Kidney epithelial cell (primary cell): ENCODE measurements at places on chromosomes 12 and 14. TPM values are rescaled to one million over a fixed set of nuclear protein-coding genes. Genes with fewer than 3 reads are reported as not detected.
A peak's percentile ranks its signal among the peaks of the same experiment; 100 is the strongest.

- no peak for DNase-seq
Observed at GRCh38 chr14:37620856-37621255, 25.4 kb downstream of the TTC6 start.

- DNase-seq = peak; percentile 80
Observed at GRCh38 chr12:108722992-108723766, 8.1 kb downstream of the CORO1C start.

Gene NAB2
- 28.6 and 32.0 TPM in 2 replicates for total RNA-seq

- no peak for DNase-seq
Observed at GRCh38 chr14:68106456-68106855, 286.9 kb downstream of the RAD51B start.

Gene CCDC177
- total RNA-seq = under 0.01 and 0.13 TPM in 2 replicates

DNA sequence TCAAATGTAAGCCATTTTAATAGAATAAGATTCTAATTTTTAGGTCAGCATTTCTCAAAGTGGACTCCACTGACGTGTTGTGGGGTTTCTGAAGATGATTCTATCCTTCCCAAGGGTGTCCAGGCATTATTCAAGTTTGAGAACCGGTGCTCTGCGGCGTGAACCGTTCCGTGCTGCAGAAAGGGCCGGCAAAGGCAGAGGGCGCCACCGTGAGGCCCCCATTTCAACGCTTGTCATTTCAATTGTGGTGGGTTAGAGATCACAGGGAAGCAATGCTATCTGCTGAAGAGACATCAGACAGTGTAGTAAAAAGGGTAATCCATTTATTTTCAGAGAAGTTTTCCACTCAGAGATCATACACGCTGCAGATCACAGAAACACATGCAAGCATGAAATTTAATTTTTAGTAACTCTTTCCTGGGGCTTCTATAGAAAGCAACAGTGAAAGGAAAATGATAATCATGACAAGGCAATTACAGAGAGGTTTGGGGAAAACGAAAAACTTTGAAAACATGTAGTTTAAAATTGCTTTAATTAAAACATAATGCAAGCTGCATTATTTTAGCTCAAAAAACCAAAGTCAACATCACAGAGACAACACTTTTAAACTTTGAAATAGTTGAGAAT is 201.7 kb downstream of the EXOC5 start:
- DNase-seq = no peak

Gene BMP4
- 2.7 and 3.1 TPM in 2 replicates for total RNA-seq

DNA sequence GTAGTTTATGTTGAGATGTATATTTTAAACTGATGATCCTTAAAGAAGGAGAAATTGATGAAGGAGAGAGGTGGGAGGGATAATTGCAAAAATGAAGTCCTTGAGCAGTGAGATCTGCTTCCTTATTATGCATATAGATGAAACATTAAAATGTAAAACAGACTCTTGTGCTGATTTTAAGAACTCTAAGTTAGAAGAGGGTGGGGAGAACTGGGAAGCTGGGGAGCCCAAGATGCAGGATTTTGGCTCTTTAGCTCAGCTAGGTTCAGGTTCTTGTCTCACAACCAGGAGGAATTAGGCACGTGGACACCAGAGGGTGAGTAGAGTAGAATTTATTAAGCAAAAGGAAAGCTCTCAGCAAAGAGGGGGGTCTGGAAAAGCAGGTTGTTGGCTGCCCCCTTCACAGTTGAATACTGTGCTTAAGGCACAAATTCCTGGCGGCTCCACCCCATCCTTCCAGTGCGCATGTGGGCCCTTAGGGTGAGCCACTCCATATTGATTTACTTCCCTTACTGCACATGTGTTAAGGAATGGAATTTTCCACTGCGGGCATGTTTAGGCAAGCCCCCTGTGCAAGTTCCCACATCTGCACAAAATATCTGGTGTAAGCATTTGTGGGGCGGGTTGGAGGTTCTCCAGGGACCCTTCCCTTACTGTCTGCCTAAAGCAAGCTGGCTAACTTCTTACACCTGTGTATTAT is 141.9 kb downstream of the BICD1 start:
- no peak for DNase-seq

Gene PZP
- not detected in 2 replicates for total RNA-seq

Gene LPAR5
- 3.8 and 5.2 TPM in 2 replicates for total RNA-seq

DNA sequence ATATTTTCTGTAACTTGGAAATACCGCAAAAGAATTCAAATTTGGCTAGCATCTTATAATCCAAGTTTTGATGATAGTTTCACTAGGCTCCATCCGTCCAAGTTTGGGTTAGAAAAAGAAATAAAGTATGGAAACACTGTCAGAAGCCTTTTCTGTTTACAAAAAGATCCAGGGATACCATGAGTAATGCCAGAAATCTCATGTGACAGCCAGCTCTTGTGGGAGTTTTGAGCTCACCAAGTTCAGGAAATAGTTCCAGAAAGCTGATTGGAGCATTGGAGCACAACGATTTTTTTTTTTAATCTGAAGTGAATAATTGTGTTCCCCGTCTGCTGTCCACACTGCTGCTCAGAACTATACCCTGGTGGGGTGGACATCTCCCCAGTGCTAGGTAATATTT is 229.7 kb upstream of the NPAS3 start:
- DNase-seq = peak; percentile 67

Gene SLC17A8
- under 0.01 TPM in 1 of 2 replicates, not detected in the other for total RNA-seq

DNA sequence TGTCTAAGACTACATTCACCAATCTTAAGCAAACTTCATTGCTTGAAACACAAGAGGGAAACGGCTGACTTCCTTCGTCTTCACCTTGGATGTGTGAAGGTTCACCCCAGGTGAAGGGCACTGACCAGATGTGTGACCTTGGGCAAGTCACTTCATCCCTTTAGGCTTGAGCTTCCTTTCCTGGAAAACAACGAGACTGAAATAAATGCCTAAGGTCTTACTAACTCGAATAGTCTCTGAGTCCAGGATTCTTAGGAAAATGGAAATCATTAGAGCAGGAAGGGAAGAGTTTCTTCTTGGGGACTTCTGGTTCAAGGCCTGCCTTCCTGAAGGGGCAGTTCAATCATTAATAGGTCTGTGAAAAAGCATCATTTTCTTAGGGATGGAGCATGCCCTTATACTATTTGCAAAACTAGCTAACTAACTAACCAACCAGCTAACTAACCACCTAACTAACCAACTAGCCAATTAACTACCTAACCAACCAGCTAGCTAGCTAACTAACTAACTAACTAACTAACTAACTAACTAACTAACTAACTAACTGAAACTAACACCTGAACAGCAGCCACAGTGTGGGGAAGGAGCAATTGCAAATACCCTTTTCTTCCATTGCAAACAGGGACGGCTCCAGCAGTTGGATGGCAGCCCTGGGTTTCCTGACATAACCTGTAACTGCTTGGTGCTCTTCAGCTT is 31.5 kb upstream of the EMP1 start:
- no peak for DNase-seq

Gene OLR1
- total RNA-seq = not detected in 2 replicates

GRCh38 chr14:91417983-91418386 is 365 bp upstream of the CCDC88C start:
- no peak for DNase-seq

Gene CDH24
- 5.9 and 7.0 TPM in 2 replicates for total RNA-seq

Gene SRGAP1
- 17.5 and 28.9 TPM in 2 replicates for total RNA-seq

DNA sequence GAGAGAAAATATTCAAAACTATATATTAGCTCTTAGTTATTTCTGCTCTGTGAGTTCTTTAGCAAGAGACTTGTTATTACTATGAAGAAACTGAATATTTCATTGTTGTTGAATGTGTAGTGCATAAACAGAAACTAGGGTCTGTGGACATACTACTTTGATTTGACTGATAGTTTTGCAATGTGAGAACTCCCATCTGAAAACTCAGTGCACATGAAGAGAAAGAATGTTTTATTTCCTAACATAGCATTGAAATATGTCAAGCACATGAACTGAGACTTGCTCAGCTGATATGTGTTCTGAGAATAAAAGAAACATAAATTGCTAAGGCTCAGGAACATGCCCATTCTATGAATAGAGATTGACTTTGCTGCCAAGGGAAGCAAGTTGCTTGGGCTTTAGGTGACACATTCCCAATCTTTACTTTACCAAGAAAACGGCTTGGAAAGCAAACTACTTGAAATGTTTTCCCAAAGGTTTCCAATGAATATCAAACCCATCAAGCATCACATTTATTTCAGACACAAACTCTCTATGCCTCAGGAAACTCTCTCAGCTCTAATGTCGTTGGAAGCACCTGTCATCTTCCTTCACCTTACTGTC is 290.4 kb downstream of the SLC16A7 start:
- DNase-seq = no peak

DNA sequence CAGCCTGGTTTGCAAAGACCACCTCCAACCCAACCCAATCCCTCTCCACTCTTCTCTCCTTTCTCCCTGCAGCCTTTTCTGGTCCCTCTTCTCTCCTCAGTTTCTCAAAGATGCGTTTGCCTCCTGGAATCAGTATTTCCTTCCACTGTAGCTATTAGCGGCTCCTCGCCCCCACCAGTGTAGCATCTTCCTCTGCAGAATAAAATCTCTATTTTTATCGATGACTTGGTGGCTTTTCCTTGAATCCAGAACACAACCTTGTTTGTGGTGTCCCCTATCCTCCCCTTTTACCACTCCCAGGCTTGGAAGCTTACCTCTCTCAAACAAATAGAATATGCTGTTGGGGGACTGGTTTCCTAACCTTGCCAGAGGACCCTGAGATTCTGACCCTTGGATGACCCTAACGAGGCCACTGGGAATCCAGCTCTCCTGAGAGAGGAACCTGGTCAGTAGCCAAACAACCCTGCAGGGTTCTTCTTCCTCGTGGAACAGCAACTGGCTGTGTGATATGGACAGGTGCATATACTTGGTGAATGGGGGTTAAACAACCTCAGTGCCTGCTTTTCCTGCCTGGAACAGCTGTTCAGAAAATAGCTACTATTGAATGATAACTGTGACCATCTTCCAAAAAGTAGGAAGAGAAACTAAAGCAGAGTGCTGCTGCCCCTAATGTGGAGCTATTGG is 4.4 kb downstream of the WNT1 start:
- no peak for DNase-seq

Gene JPH4
- total RNA-seq = 1.0 and 1.1 TPM in 2 replicates

GRCh38 chr14:102078831-102079699 is 7.8 kb downstream of the HSP90AA1 start:
- no peak for DNase-seq

- DNase-seq = no peak
Observed at GRCh38 chr12:130371296-130371695, 33.6 kb downstream of the PIWIL1 start.

- no peak for DNase-seq
Observed at GRCh38 chr12:25853316-25854095, 105.0 kb upstream of the RASSF8 start.

GRCh38 chr12:58804749-58805148 is 115.6 kb downstream of the LRIG3 start:
- DNase-seq = no peak

Gene GYS2
- not detected in 2 replicates for total RNA-seq

Gene CLEC4D
- total RNA-seq = not detected in 2 replicates

GRCh38 chr12:19904819-19905218 is 463.5 kb upstream of the PDE3A start:
- no peak for DNase-seq

GRCh38 chr12:109989380-109989779 is 6.8 kb downstream of the GIT2 start:
- DNase-seq = no peak

Gene OR4E2
- not detected in 2 replicates for total RNA-seq

- no peak for DNase-seq
Observed at GRCh38 chr12:27535318-27535717, 11.3 kb downstream of the PPFIBP1 start.

DNA sequence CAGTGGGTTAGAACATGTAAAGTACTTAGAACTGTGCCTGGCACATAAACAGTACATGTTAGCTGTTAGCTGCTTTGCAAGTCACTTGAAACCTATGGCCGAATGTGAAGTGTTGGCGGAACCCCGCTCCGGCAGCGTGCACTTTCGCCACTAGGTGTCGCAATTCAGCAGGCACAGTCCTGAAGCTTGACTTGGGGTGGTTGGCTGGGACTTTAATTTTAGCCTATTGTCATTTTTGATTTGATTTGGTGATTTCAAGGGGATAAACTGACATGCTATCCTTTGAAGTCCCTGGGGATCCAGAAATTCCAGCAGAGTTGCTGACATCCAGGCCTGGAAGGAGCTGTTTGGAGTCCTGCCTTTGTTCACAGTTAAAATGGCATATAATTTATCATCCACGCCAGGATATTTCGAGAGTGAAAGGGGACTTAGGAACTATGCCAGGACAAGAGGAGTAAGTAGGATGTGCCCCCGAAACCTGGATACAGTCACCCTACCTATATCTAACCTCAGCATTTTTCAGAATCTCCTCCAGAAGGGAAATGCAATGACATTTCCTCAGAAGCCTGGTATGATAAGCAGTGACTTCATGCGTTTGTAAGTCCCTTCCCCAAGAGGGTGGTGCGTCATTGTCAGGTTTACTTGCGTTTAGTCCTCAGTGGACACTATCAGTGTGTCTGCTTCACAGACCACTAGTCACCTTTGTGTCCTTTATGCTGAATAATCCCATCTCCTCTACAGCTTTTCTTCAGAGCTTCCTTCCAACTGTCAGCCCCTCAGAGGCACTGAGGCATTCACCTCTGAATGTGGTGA is 3.5 kb upstream of the TSPAN9 start:
- DNase-seq = peak; percentile 43

Gene CRADD
- total RNA-seq = 13.7 and 19.1 TPM in 2 replicates

DNA sequence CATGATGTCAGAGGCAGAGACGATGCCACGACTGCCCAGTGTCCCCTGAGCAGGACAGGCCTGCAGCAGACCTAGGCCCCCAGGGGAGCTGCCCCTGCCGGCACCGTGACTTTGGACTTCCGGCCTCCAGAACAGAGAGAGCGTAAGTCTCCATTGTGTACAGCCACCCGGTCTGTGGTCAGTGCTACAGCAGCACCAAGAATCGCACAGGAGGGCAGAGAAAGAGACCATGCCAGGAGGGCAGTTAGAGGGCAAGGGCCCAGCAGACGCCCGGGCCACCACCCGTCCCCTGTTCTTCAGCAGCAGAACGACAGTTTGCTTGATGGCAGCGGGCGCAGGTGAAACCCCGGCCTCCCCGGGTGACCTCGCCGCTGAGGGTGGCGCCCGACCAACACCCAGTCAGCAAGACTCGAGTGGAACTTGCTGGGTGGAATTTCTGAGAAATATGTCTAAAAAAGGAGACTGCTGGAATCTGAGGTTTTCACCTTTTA is 19.7 kb downstream of the GALNT9 start:
- no peak for DNase-seq

DNA sequence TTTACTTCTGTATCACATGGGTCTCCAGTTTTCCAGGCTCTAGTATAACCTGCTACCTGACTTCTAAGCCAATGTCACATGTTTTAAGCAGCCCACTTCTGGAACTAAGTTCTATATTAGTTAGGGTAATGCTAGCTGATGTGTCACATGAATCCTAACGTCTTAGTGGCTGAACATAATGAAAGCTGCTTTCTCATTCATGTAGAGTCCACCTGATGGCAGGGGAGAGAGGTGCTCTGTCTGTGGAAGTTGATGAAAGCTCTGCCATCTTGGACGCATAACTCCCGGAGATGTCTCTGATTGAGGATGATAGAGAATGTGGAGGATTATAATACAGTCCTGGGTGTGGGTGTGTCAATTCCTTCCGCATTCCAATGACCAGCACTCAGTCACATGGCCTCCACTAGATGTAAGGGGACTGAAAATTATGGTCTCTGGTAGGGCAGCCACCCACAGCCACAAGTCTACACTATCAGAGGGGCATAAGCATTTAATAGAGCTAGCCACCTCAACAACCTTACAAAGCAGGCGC is 234.4 kb upstream of the CRY1 start:
- DNase-seq = no peak
